ENCODE measurements at places on chromosomes 7 and 10.

DNA sequence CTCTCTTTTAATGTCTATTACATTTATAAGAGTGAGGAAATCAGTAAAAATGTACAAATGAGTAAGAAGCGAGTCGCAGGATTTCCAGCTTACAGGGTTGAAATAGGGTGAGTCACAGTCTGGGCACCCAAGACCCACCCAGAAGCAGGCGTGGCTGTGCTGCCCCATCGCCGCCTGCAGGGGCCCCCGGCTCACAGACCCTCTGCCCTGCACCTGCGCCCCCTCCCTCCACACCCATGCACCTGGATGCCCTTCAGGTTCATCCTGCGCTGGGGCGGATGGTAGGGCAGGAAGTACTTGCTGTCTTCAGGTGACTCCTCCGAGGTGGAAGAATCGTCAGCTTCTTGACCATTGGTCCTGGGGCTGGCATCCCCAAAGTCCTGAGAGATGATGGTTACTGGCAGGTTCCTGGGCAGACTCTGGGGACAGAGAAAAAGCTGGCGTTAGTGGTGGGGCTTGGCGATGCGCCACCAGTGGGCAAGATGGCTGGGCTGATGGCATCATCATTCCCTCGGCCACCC is 90.2 kb upstream of the GNA12 start:
- no peak overlapping the region for H3K4me3 ChIP-seq
- no peak for DNase-seq
- no peaks in the 10 kb centered on the region for H3K4me1 ChIP-seq
- H3K36me3 ChIP-seq, result no peaks in the 10 kb centered on the region
- H3K27me3 ChIP-seq, result peaks cover 5% of the 10 kb centered on the region

DNA sequence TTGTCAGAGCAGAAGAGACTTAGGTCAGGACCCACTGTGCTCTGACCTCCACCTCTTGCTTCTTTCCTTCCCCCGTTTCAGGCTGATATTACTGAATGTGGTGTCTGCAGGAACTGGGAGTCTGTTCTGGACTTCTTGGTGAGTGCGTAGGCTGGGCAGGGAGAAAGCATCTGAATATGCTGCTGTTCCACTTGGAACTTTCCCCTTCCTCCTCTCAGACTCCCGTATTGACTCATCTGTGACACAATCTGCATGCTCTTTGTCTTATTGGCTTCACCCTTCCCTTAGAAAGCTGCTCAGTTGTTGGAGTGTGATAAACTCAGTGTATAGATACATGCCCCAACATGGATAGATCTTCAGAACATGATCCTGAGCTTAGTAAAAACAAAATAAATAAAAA is 137.6 kb upstream of the HABP2 start:
- H3K4me1 ChIP-seq, result peaks cover 5% of the 10 kb centered on the region
- no peak for DNase-seq
- H3K36me3 ChIP-seq, result peaks cover 4% of the 10 kb centered on the region
- H3K4me3 ChIP-seq, result no peak overlapping the region
- H3K27ac ChIP-seq, result no peak overlapping the region

DNA sequence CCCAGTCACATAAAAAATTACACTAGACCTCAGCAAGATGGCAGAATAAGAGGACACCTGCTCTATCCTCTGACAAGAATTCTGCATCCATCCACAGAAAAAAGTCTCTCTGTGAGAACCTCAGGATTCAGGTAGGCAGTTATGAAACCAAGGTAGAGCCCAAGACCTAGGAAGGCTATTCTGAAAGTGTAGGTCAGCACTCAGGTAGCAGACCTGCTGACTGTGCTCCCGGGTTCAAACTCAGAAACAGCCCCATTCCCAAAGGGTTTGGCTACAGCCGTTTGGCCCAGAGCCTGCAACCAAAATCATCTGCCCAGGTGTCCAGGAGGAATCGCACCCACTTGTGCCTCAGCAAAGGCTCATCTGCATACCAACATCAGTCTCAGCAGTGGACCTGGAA is 37.7 kb downstream of the COA1 start:
- H3K27ac ChIP-seq, result no peak overlapping the region
- H3K27me3 ChIP-seq, result no peaks in the 10 kb centered on the region
- H3K4me1 ChIP-seq, result no peaks in the 10 kb centered on the region
- peaks cover 12% of the 10 kb centered on the region for H3K36me3 ChIP-seq
- DNase-seq, result no peak
- H3K4me3 ChIP-seq, result no peak overlapping the region

GRCh38 chr10:87695074-87695473 is 35.4 kb downstream of the PAPSS2 start:
- H3K4me1 ChIP-seq, result no peaks in the 10 kb centered on the region
- H3K36me3 ChIP-seq, result no peaks in the 10 kb centered on the region
- no peaks in the 10 kb centered on the region for H3K27me3 ChIP-seq

Measured in neural crest cell (in vitro differentiated cells).